Natural killer cell (primary cell): ENCODE measurements at places on chromosomes 3 and 15. TPM values are rescaled to one million over a fixed set of nuclear protein-coding genes. Genes with fewer than 3 reads are reported as not detected.

- DNase-seq = no peak
Measured at GRCh38 chr3:152270937-152271336, 2.2 kb downstream of the MBNL1 start.

GRCh38 chr3:61092870-61093269 lies 158.4 kb downstream of the FHIT start:
- no peak for DNase-seq

- DNase-seq = peak; percentile 75
Measured at GRCh38 chr3:142586803-142587406, 8.4 kb upstream of the ATR start.

DNA sequence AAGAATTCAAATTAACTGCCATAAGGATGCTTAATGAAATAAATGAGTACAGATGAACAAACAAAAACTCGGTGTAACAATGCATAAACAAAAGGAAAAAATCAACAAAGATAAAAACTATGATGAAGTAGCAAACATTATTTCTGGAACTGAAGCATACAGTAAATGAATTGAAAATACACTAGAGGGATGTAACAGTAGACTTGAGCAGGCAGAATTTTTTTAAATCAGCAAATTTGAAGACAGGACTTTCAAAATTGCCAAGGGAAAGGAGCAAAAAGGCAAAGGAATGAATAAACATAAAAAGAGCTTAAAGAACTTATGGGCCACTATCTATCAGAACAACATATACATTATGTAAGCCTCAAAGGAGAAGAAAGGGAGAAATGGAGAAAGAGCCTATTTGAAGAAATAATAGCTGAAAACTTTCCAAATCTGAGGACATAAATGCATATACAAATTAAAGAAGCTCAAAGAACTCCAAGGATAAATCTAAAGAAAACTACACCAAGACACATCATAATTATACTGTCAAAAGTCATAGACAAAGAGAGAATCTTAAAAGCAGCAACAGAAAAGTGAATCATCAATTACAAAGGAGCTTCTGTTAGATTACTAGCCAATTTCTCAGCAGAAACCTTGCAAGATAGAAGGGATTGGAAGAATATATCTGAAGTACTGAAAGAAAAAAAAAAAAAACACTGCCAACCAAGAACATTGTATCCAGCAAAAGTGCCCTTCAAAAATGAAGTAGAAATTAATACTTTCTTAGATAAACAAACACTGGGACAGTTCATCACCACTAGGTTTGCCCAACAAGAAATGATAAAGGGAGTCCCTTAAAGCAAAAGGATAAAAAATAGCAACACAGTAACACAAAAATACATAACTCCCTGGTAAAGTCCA lies 15.5 kb downstream of the TOP2B start:
- DNase-seq = no peak

GRCh38 chr15:98842192-98842972 lies 165.2 kb downstream of the PGPEP1L start:
- DNase-seq = no peak

- no peak for DNase-seq
Measured at GRCh38 chr3:74518610-74519009, 95.8 kb downstream of the CNTN3 start.

GRCh38 chr3:158864492-158864891 lies 62.6 kb downstream of the MFSD1 start:
- DNase-seq = no peak

- DNase-seq = no peak
Measured at GRCh38 chr3:174340624-174341587, 518.2 kb upstream of the NAALADL2 start.

DNA sequence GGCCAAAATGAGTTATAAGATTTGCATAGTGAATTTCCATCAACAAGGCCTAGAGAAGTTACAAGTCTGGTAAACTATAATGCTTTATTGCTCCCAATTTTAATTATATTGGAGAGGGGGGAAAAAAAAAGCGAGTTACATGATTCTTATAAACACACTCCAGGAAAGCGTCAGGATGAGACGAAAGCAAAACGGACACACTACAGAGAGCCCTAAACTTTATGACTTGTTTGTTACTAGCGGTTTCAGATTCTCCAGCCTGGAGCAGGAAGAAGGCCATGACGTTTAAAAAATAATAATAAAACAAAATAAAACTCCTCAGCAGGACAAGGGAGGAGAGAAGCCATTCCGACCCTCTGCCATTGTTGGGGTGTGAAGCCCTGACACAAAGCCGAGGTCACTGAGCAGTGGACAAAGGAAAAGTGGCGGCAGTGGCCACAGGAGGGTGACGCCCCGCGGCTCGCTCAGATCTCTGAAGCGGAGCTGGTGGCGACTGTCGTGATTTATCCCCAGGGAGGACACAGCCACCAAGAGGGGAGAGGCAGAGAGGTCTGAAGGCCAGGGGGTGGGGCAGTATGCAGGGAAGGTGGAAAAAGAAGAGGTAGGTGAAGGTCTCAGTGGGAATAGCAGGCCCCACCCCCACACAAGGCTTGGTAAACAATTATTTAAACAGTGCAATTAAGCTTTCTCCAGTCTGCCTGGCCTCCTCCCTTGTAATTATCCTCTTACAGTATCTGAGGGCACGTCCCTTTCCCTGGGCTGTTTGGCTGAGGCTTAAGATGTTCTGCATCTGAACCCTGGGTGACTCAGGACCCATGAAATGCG lies 45.3 kb downstream of the ADAMTS9 start:
- DNase-seq = no peak

DNA sequence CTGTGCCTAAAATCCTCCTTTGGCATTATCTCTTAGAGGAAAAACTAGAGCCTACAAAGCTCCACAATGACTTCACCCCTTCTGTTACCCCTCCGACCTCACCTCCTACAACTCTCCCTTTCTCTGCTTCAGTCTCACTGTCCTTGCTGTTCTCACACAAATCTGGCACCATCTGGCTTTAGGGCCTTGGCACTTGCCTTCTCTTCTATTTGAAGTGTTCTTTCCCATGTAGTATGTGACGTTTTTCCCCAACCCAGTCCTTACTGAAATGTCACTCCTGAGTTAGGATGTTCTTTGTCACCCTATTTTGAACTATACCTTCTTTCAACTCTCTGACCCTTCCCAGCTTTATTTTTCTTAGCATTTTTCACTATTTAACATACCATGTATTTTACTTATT lies 8.7 kb downstream of the STX19 start:
- DNase-seq = no peak

GRCh38 chr3:187507266-187507665 lies 139.1 kb downstream of the RTP4 start:
- DNase-seq = no peak

GRCh38 chr3:141684758-141685157 lies 53.3 kb upstream of the RNF7 start:
- no peak for DNase-seq

GRCh38 chr3:177692304-177692975 lies 495.2 kb upstream of the TBL1XR1 start:
- DNase-seq = no peak

DNA sequence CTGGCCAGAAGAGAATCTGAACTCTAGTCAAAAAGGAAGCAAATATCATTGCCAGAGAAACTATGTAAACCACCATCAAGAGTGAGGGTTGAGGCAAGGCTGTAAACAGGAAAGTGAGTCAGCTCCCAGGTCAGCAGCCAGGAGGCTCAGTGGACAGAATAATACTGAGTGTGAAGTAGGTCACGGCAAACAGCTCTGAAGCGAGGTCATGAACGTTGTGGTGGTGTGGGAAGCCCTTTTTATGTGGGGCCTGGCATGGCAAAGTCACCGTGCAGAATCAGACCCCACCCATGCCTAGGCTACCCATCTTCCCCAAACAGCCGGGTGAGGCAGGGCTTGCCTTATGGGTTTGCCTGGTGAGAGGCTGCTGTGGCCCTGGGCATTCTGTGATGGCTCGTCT lies 43.9 kb downstream of the THBS1 start:
- peak; percentile 75 for DNase-seq

- DNase-seq = no peak
Measured at GRCh38 chr3:48469046-48469915, 22.7 kb downstream of the ATRIP start.

Gene NRG4
- not detected for total RNA-seq

Gene ROPN1B
- not detected for total RNA-seq

Gene SLC6A11
- not detected for total RNA-seq

Gene CPLX3
- 0.93 TPM for total RNA-seq

Gene BCL2A1
- total RNA-seq = 61.3 TPM

Gene GLDN
- total RNA-seq = not detected

Gene MESP1
- total RNA-seq = 0.45 TPM

Gene POU1F1
- total RNA-seq = not detected

Gene C3orf18
- total RNA-seq = 7.5 TPM
